Left cardiac atrium (tissue), 4 donors: ENCODE measurements at places on chromosomes 7 and 10. TPM values are rescaled to one million over a fixed set of nuclear protein-coding genes. Genes with fewer than 3 reads are reported as not detected.

Gene SLC18A3
- not detected for total RNA-seq

DNA sequence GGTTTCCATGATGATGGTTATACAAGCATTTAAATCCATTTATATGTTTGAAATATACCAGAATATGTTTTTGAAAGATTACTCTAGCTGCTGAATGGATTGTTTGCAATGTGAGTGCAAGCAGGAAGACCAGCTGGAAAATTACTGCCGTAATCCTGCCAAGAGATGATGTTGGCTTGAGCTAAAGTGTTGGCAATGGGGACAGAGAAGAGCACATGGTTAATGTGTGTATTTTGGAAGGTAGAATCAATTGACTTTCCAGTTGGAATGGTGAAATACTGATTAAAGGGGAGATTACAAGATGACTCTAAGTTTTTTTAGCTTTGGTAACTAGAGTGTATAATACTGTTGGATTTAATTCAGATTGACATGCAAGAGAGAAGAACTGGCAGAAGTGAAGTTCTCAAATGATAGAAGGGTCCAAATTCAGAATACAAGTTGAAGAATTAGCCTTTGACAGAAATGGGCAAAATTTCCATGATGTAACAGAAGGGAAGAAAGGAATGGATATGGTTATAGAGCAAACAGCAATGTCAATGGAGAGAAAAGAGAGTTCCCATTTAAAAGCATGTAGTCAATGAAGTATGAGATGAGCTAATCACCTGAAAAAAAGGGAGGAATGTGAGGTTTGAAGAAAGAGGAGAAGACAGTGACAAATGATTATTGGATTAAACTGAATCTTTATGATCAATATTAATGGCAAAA is 422.0 kb downstream of the CDC14C start:
- no peak for DNase-seq

- no peak for DNase-seq
Observed at GRCh38 chr10:114932945-114933344, 5.0 kb upstream of the TRUB1 start.

GRCh38 chr10:43223056-43223455 is 43.8 kb downstream of the RASGEF1A start:
- DNase-seq = no peak

GRCh38 chr10:60377042-60377352 is 12.7 kb downstream of the ANK3 start:
- DNase-seq = no peak

DNA sequence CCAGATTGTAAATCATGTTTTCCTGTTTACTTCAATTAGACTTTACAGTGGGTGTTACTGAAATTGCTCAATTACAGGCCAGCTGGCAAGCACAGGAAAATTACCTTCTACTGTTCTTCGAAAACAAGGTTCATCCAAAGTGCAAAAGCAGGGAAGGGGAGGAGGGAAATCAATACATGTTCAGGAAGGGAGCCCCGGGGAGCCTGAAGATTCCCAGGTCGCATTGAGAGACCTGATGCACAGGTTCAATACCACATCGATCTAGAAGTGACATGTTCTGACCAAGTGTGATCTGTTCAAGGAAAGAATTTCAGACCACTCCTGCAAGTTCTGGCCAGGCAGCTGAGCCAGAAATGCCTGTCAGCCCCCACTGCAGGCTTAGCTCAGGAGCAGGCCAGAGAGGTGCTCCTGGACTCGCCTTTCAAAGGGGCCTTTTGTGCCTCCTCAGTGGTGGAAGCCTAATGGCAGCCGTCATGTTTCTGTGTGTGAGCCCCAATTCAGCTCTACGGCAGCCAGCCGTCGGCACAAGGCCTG is 35.9 kb downstream of the FAM53B start:
- peak; percentile 13 for DNase-seq
